ENCODE measurements at places on chromosomes 2 and 18.

- no peak for DNase-seq
These were observed 106.5 kb downstream of the COL6A3 start for GRCh38 chr2:237307474-237307873.

GRCh38 chr2:143582046-143582747, 453.0 kb downstream of the ARHGAP15 start:
- DNase-seq = no peak

DNA sequence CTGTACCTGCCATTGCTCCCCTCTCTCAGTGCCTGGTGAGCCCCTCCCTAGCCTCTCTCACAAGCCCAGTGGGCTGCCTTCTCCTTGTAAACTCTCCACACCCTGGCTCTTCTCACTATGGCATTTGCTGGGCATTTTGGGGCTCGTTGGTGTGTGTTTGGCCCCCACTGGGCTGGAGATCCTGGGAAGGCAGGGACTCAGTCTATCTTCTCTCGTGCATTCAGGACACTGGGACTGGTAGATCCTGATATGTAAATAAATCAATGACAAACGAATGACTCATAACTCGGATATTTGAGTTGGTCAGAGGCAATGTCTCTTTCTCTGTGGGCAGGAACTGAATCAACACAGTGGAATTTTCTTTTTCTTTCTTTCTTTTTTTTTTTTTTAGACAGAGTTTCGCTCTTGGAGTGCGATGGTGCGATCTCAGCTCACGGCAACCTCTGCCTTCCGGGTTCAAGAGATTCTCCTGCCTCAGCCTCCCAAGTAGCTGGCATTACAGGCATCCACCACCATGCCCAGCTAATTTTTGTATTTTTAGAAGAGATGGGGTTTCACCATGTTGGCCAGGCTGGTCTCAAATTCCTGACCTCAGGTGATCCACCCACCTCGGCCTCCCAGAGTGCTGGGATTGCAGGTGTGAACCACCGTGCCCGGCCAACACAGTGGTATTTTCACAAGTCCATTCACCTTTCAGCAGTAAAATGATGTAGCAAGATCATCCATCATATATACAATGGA, 144.6 kb upstream of the SPRED2 start:
- no peak for DNase-seq

GRCh38 chr2:72024451-72025175, 123.0 kb downstream of the CYP26B1 start:
- DNase-seq = peak; percentile 43

- DNase-seq = no peak
These were observed 731.4 kb upstream of the CHAC2 start for GRCh38 chr2:53036196-53036595.

DNA sequence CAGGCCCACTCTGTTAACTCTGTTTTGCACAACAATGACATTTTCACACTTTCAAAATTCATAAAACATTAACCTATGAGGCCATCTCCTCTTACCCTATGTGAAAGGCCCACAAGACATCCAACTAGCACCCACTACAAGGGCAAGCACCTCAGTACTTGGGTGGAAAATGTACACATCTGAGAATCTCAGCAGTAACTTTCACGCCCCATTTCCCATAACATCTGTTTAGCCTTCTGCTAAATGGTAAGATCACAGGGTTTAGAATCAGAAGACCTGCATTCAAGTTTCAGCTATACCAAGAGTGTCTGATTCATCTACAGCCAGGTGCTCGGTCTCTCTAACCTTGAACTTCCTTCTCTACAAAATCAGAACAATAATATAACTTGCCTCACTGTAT, 89.2 kb downstream of the SP100 start:
- no peak for DNase-seq

DNA sequence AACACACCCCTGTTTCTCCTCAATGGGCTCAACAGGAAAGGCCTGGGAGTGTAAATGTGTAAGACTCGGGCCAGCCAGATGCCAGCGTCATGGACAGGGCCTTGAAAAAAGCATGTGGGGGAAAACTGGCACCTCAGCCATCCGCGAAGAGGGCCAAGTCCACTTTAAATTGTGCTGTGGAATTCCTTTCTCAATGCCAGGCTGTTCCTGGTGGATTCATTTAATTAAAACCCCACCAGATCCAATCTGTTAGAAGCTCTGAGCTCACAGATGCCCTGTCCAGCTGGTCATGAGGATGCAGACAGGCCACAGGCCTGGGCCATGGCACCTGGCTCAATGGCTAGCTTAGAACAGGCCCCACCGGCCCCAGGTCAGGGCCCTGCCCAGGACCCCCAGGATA, 24.8 kb downstream of the KCNK3 start:
- no peak for DNase-seq

- no peak for DNase-seq
These were observed 33.6 kb downstream of the LYPD6 start for GRCh38 chr2:149363958-149364357.

GRCh38 chr2:109644571-109645275, 30.6 kb downstream of the SOWAHC start:
- no peak for DNase-seq

GRCh38 chr2:34096562-34097171, 497.6 kb upstream of the FAM98A start:
- DNase-seq = peak; percentile 60

- no peak for DNase-seq
These were observed 73.5 kb downstream of the MGAT5 start for GRCh38 chr2:134327367-134327766.

DNA sequence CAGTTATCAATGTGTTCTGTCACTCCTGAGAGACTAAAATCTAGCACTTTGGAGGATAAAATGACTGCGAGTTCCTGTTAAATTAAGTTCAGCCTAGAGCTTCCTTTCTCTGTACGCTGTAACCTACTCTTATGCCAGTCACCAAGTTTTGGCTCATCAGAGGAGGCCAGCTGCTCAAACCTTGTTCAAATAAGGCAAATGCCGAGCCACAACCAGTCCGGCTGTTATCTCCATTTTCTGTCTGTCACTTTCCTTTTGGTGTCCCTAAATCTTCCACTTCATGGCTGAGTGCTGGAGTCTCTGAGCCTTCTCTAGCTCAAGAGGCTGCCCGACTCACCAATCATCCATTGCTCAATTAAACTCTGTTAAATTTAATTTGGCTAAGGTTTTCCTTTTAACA, 33.5 kb upstream of the PXDN start:
- DNase-seq = no peak

DNA sequence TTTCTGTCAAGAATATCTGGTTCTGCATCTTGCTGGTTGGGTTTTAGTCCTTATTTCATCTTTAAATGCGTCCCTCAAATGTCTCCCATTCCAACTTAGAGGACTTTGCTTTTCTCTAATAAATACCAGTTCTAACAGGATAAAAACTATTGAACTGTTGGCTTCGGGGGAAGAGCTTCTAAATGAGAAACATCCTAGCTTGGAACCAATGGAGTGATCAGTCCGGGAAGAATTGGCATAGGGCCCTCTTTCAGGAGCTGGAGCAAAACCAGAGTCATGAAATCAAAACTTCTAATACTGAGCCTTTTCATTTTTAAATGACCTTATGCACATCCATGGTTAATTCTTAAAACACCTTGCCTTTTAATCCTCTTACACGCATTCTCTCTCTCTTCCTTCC, 401.6 kb upstream of the SMIM21 start:
- DNase-seq = no peak

DNA sequence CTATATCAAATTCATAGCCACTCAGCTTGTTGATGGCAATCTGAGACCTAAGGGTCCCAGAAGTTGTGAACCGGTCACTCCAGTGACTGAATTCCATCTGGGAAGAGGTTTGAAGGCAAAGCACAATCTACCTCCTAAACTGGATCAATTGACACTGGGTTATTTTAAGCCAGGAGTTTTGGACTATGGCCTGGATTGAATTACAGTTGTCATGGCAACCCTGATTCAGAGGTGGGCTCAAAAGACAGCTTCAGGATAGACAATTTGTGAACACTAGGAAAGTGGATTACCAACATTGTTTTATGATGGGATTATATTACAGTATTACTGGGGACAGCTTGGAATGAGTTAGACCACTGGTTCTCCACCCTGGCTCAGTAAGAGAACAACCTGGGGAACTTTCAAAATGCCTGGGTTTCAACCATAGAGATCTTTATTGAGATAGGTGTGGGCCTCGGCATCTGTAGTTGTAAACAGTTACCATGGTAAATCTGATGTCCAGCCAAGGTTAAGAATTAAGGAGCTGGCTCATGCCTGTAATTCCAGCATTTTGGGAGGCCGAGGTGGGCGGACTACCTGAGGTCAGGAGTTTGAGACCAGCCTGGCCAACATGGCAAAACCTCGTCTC, 58.8 kb downstream of the MFSD6 start:
- no peak for DNase-seq

GRCh38 chr2:9548506-9548905, 7.1 kb downstream of the ADAM17 start:
- DNase-seq = no peak

DNA sequence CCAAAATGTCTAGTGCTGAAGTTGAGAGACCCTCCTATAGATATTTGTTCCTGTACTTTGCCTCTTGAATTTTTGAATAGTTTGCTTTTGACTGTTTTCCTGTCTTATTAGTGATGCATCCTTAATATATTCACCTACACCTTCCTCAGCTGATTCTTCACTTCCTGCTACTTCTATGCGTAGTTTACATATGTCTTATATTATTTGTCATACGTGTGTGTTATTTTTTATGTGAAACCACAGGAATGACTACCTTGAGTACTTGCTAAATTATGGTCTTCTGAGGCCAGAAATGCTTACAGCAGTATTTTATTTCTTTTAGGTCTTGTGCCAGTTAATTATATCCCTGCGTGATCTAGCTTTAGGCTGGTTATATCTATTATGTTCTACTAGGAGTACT, 9.9 kb downstream of the UBE2E3 start:
- no peak for DNase-seq

DNA sequence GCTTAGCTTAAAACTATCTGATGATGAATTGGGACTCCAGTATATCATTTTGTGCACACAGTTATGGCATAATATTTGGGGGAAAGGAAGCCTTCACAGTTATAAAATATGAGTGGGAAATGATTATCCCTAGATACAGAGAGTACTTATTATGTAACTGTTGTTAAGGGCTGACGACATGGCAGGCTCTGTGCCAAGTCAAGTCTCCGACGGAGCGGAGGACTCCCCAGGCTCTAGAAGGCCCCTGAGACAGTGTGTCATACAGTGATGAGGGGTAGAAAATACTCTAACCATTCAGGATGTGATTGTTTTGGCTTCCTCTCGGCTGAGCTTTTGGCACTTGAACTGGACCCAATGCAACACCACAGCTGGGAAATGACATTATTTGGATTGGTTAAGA, 211.8 kb downstream of the SLC8A1 start:
- peak; percentile 84 for DNase-seq

GRCh38 chr18:54991981-54992380, 32.7 kb upstream of the CCDC68 start:
- no peak for DNase-seq

DNA sequence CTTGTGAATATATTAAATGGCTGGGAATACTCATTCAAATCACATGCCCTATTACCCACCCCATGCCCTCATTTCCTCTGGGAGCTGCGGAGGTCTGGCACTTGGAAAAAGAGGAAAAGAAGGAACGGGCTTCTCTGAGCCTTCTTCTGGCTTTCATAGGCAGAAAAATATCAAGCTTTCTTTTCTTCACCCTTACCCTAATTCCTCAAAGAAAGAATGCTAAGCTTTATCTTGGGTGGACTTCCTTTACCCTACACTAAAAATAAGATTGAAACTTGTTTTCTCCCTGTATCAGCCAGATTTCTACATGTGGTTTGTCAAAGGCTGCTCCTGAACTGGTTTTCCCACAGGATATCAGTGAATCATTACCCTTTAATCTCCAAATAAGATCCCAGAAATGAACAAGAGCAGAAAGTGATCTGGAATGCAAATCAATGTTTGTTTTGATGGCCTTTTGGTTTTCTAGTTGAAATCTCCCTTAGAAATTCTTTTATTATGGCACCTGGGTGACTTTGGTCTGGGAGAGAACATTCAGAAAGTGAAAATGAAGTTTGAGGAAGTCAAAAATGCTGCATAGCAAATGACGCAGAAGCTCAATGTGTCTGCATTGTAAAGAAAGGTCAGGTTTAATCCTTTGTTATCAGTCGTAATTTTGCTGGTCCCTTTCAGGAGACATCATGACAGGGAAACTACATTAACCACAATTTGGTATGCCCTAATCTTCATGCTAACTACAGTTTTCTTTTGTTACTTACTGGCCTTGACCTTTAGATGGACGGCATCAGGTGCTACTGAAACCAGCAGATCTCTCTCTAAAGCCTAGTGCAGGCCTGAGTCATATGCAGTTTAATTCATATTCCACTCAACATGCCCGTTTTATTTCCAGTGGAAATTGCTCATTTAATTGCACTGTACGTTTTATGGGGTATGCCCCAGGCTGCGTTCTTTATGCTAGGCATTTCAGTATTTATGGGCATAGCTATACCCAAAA, 46.6 kb upstream of the HNRNPA3 start:
- DNase-seq = no peak
